ENCODE measurements at places on chromosomes 5 and 9.
A peak's percentile ranks its signal among the peaks of the same experiment; 100 is the strongest.

DNA sequence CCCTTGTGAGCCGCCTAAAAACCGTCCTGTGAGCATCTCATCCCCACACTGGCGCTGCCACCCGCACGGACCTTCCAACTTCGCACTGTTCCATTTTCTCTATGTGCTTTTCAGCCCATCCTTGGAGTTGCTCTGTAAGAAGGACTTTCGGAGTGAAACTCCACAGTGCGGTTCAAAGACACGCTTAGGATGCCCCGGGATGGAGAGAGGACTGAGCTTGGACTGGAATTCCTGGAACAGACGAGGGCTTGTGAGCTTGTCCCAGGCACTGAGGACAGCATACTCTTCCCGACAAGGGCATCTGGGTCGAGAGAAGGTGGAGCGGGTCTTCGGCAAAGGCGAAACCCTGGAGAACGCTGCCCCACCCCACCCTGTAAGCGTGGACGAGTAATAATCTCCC is 187.8 kb downstream of the MEF2C start:
- DNase-seq: no peak

DNA sequence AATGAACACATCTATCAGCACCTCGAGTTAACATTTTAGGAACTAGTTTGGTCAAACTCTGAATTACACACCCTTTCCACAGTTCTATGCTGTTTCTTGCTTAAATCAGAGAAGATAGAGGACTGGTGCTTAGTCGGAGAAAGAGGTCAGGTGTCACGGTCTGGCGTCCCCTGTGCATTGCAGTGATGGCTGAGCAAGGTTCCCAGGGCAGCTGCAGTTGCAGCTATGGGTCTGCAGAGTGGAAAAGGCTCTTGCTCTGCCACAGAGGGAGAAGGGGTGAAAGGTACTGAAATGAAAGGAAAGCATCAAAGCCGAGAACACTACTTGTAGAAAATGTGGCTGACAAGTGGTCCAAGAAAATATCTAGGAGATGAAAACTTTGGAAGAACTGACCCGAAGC is 25.2 kb upstream of the SH3RF2 start:
- no peak for DNase-seq

DNA sequence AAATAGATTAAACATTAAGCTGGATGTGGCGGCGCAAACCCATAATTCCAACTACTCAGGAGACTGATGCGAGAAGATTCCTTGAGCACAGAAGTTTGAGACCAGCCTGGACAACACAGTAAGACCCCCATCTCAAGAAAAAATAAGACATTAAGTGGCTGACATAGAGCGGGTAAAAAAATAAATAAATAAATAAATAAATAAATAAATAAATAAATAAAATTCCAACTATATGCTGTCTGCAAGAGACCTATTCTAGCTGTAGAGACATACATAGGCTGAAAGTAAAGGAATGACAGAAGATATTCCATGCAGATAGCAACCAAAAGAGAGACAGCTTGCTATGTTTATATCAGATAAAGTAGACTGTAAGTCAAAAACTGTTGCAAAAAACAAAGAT is 17.4 kb upstream of the SH3TC2 start:
- DNase-seq: no peak

GRCh38 chr5:75701856-75702255 is 15.4 kb downstream of the POC5 start:
- DNase-seq: no peak

GRCh38 chr5:128782446-128782845 is 182.8 kb upstream of the SLC27A6 start:
- DNase-seq: no peak

GRCh38 chr5:29193972-29194371 is 1999.5 kb upstream of the CDH6 start:
- DNase-seq: no peak

- no peak for DNase-seq
Measured at GRCh38 chr5:6088706-6089105, 289.6 kb downstream of the MED10 start.

DNA sequence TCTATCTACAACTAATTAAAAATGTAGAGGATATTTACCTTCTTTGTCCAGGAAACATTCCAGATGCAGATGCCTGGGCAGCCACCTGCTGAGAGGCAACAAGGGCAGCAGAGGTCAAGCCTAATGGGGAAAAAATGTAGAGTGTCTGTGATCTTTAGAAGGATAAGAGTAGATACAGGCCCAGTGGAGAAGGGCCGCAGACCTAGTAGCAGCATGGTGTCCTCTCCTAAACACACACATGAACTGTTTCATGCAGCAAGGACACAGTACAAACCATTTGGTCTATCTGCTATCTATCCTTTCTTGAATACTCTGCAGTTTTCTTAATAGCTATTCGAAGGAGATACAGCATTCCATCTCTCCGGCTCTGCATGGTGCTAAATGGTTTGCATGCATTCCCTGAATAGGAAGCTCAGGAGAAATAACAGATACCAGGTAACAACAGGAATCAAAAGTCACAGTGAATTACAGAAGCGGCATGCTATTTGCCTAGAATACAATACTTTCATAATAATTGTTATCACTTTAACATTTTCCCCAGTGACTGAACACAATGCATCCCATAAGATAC is 107.3 kb downstream of the ZNF608 start:
- DNase-seq: no peak

GRCh38 chr5:3006526-3006925 is 255.0 kb upstream of the IRX2 start:
- no peak for DNase-seq

DNA sequence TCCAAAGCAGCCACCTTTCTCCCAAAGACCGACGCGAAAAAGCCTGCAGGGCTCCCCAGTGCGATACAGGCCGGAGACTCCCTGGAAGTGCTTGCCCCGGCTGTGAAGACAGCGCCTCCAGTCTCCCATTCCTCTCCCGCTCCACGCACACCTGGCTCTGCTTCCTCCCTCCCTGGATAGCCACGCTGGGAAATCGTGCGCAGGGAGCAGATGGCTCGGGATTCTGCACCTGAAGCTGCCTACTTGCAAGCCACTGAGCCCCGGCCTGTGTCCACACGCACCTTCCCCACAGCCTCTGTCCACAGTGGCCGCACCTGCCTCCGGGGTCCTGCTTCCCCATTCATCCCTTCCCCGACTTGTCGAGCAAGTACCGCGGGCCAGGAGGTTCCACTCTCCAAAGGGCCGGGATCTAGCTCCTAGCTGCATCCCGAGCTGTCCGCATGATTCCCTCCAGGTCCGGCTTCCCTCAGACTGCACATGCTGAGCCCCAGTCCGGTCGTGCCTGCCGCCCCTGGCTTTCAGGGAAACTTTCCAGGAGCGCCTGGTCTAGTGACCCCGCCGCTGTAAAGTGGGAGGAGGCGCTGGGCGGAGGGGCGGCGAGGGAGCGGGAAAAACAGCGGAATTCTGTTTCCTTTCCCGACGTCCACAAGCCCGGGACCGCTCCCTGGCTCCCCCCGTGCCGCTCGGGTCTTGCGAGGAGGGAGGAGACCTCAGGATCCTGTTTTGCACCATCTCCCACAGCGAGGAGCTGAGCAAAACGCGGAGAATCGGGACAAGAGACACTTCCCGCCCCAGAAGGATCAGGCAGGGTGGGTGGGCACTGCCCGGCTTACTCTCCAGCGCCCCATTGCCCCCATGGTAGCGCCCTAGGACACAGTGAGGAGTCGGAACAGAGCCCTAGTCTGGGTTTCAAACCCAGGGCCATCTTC is 2.0 kb downstream of the SEMA6A start:
- DNase-seq: no peak

GRCh38 chr9:119003201-119003611 is 366.0 kb downstream of the BRINP1 start:
- DNase-seq: no peak

DNA sequence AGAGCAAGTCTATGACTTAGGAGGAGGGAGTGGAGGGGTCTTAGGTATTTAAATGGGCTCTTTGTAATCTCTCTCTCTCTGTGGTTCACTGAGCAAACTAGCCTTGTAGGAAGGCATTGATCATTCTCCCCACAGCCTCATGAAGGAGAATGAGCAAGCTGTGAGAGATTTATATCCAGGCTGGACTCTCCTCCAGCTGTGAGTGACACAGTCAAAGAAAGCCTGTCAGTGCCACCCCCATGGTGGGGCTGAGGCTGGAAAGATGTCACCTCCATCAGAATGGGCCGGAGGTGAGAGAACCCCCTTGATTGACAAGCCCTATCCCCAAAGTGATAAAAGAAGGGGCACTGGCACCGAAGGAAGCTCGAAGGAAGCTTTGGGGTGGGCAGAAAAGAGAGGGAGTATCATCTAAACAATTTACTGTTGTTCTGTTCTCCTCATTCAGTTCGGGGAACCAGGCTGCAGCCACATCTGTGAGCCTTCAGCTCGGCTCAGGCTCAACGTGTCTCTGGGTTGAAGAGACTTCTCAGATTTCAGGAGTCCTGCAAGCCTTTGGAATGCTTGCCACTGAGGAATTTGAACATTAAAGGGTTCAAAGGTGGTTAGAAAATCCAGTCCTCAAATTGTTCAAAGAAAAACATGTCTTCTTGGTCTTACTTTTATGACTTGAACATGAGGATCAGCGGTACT is 538.2 kb upstream of the ZNF462 start:
- no peak for DNase-seq

GRCh38 chr5:87909382-87909781 is 359.3 kb downstream of the TMEM161B start:
- no peak for DNase-seq

GRCh38 chr5:40406741-40407211 is 272.9 kb upstream of the PTGER4 start:
- DNase-seq: peak; percentile 73

DNA sequence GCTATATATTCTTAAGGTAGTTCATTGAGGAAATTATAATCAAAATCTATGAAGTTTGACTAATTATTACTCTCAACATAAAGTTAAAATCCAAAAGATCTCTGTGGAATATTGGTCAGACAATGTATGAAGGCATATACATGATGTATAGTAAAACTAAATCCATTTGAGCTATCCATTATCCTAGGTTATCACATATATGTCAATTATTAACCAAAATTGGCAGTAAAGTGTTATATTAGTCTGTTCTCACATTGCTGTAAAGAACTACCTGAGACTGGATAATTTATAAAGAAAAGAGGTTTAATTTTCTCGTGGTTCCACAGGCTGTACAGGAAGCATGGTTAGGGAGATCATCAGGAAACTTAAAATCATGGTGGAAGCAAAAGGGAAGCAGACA is 511.7 kb upstream of the SGCD start:
- DNase-seq: no peak

DNA sequence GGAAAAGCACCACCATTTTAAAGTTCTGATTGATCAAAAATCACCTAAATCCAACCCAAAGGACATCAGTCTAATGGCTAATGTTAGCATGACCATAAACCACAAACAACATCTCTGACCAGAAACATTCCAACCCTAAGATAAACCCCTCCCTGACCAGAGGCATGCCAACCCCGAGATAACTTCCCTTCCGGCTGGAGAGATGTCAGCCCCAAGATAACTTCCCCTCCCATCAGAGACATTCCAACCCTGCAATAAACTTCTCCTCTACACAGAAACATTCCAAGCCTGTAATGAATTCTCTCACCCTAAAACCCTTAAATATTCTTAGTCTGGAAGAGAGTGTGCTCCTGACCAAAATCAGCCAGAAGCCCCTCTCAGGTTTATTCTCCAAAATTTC is 364.3 kb downstream of the KCNN2 start:
- DNase-seq: no peak

GRCh38 chr9:114169029-114169951 is 14.0 kb downstream of the COL27A1 start:
- no peak for DNase-seq

DNA sequence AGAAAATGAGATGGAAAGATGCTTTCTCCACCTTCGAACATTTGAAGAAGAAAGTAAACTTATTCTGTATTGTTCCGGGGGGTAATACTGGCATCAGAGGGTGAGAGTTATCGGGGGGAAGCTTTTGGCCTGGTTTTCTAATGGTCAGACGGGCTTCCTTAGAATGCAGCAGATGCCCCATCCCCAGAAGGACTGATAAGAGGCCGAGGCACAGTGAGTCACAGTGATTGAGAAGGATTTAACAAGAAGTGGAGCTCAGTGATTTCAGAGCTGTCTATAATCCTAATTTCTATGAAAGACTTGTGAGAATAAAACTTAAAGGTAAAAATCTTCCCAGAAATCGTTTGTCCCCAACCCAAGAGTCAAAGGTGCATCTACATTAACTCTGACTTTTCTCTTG is 123.9 kb downstream of the DOCK8 start:
- no peak for DNase-seq

GRCh38 chr5:74028406-74028805 is 402.4 kb downstream of the ARHGEF28 start:
- no peak for DNase-seq

GRCh38 chr5:139821806-139822552 is 26.4 kb downstream of the PSD2 start:
- no peak for DNase-seq

DNA sequence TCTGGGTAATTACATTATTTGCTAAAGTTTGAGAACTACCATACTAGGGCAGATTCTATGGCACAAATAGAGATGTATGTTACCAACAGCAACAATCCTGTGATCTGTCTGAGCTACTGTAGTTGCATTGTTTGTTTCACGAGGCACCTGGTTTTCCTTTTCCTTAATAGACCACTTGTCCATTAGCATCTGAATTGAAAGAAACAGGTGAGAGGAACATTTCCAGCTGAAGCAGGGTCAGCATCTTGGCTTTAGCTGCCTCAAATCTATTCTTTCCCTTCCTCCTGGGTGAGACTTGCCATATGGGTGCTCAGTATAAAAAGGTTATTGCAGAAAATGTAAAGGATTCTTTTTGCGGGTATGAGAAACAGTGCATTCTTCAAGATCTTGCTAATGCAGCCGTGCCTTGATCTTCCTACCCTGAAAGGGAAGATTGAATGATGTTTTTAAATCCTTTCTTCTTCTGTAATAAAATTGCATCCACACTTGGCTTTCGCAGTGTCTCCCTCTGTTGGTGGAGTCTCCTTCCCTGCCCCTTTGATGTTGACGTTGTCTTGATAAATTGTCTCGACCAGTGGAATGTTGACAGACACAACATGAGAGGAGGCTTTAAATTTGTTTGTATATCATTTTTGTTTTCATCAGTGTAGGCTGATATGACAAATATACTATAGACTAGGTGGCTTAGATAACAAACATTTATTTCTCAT is 118.0 kb upstream of the BRINP1 start:
- DNase-seq: no peak

- peak; percentile 52 for DNase-seq
Measured at GRCh38 chr9:126613651-126614050, at the start of gene LMX1B. Gene LMX1B (plus strand): TSS chr9:126613928. CDS start chr9:126614450, 522 bp downstream.

DNA sequence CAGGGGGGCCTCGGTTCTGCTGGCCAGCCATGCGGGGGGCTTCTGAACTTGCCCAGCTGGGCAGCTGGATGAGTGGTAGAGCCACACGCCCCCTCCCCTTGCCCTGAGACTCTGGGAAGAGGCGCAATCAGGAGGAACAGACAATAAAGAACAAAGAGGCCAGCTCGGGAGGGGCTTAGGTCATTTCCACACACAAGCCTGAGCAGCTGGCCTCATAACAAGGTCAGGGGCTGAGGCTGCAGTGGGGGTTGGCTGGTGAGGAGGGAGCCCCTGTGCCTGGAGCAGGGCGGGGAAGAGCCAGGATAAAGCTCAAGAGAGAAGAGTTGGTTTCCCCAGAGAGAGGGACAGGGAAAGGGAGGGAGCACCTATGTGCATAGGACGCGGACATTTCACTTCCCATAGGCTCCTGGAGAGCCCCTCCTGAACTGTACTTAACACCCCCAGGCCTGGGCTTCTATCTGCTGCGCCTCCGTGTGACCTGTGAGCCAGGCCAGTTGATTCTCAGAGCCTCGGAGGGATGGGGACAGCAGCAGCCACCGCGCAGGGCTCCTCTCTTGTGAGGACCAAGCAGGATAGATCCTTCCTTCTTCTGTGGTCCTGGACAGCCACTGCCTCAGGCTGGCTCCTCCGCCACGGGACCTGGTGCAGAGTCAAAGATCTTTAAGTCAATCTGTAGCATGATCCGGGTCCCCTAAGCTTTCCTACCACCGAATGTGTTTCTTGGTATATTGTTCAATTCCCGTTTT is 75.3 kb upstream of the GGTA1 start:
- no peak for DNase-seq
